ENCODE measurements at places on chromosomes 11 and 22.

- DNase-seq: no peak
These were observed 7.3 kb downstream of the C11orf97 start for GRCh38 chr11:94519478-94520084.

DNA sequence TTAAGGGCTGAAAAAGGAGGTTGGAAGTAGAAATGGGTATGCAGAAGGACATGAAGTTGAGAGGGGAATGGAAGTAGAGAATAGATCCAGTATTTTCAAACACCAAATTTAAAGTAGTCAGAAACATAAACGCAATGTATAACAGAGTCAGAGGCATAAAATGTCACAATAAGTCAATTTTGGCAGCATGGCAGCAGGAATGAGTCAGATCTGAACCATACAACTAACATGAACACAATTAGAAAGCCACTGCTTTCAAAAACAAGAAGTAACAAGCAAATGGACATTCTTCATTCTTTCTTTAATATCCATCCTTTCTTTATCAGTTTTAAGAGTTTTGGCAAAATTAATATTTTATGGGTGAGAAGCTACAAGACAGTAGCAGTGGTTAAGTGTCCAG lies 2.5 kb downstream of the CHORDC1 start:
- DNase-seq: peak; percentile 61

DNA sequence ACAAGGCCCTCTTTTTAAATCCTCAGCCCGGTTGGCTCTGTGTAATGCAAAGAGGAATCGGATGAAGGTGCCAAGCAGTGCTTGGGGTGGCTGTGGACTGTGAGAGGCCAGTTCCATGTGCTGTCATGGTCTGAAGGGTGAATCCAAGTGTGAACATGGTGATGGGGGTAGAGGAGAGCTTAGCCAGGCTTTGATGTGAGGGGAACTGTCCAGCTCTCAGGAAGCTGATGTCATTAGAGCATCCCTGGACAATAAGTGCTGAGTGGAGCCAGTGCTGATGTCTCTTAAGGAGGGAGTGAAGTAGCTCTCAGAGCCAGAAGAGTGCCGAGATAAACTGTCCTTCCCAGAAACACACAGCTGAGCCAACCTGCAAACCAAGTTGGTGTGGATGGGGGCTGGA lies 53.6 kb downstream of the NAV2 start:
- no peak for DNase-seq

DNA sequence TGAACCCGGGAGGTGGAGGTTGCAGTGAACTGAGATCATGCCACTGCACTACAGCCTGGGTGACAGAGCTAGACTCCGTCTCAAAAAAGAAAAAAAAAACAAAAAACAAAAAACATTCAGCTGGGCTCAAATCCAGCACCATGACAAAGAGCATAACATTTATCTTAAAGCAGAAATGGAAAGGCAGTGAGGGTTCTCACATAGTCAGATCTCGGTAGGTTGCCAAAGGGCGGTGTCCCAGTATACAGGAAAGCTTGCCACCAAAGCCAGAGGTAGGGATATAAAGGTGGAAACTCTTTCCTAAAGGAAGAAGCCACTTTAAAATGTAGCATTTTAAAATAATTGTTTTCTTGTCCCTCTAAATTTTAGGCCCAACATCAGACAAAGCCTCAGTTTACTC lies 22.4 kb upstream of the CAPRIN1 start:
- peak; percentile 34 for DNase-seq

DNA sequence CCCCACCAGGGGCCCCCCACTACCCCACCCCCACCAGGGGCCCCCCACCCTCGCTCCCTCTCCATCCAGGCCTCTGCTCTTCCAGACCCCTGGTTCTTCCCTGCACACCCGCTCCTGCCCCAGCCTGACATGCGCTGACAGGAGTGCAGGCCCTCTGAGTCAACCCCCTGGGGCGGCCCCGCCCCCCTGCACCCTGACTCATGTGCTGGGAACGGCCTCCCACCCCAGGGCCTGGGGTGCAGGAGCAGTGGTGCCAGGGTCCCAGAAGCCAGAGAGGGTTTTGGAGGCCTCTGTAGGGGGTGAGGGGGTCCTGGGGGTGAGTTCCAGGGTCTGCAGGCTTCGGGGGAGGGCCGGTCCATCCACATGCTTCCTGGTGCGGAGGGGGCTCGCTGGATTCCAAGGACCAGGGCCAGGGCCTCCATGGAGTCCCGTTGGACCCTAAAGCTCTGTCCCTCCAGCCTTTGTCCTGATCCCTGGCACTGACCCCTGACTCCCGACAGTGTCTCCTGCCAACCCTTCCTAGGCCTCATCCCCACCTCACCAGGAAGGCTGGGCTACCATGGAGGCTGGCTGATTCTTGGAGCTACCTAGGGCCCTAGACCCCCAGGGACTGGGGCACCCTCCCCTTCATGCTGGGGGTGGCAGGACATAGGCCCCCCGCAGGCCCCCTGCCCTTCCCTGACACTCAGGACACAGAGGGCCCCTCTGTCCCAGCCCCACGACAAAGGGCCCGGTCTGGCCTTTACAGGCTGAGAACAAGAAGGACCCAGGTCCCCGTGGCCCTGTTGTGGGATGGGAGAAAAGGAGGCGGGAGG lies 583 bp upstream of the PKP3 start:
- peak; percentile 75 for DNase-seq
